GDM1 (cell line): ENCODE measurements at places on chromosomes 1 and 21.
A peak's percentile ranks its signal among the peaks of the same experiment; 100 is the strongest.

DNA sequence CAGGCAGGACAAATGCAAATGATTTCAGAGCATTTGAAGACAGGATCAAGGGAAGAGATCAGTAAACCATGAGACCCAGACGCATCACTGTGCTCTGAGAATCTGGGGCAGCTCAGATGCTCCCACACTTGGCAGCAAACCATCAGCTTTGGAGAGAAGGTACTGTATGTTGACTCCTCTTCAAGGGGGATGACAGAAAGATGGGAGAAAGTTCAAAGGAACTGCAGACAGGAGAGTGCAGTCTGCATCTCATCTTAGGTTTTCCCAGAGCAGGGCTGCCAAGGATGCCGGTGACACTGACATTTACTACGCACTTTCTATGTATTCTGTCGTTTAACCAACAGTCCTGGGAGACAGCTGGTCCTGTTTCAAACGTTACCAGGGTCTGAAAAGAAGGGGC is 35.8 kb downstream of the OLFML2B start:
- DNase-seq, result no peak

GRCh38 chr21:23401278-23401677 is 2206.0 kb downstream of the MRPL39 start:
- DNase-seq, result no peak

DNA sequence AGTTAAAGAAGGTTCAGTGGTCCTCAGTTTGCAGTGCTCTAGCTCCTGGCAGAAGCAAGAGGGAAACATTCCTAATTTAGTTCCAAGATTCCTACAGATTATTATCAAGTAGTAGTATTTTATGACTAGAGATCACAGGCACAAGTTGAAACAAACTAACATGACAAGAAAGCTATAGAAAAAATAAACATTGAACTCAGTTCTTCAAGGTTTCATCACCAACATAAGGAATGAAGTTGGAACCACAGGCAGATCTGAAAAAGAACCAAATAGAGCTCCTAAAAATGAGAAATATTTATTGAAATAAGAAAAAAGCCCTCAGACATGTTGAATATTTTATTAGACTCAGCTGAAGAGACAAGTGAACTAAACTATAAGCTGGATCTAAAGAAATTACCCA is 40.6 kb downstream of the PDC start:
- no peak for DNase-seq

GRCh38 chr1:178960482-178961240 is 65.0 kb upstream of the FAM20B start:
- DNase-seq, result no peak

DNA sequence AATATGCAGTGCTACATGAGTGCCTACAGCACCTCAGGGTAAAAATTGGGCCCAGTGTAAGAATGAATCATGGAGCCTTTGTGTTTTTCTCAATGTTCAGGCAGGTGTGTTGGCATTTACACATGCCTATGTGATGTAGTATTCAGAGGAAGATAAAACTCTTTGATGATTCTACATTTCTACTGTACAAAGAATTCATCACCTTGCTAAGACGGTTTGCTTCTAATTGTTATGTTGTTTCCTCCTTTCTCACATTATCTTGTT is 867.3 kb downstream of the TTLL7 start:
- DNase-seq, result no peak

DNA sequence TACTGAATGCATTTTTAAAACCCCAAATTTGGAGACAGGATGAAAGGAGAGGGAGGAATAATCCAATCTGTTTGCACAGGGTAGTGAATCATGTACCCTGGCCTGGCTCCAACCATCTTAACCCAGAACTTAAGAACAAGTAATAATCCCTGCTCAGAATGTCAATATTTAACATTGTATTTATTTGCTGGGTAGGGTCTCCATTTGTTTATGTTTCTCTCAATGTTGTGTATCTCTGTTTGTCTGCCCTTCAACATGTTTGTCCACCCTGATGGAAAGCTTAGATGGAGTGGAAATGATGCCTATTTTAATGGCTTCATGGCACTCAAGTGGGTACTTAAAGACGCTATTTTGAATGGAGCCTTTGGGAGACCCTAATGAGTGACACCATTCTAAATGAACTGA is 54.4 kb upstream of the CDC42BPA start:
- no peak for DNase-seq

DNA sequence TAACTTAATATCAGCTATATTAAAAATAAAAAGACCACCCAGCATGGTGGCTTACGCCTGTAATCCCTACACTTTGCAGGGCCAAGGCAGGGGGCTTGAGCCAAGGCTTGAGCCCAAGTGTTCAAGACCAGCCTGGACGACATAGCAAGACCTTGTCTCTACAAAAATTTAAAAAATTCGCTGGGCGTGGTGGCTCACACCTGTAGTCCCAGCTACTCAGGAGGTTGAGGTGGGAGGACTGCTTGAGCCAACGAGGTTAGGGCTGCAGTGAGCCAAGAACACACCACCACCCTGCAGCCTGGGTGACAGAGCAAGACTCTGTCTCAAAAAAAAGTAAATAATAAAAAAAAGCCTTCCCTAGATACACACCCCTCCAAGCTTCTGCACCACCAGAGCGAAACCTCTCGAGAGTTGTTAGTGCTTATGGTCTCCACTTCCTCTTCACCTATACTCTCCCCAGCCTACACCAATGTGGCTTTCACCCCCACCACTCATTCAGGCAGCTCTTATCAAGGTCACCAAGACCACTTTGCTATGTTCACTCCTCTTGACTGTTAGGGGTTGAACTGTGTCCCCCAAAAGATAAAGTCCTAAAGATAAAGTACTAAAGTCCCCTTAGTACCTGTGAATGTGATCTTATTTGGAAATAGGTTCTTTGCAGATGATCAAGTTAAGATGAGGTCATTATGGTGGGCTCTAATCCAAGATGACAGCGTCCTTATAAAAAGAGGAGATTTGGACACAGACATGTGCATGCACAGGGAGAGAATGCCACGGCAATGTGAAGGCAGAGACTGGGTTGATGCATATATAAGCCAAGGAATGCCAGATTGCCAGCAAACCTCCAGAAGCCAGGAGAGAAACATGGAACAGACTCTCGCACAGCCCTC is 6.8 kb upstream of the PPP1R15B start:
- DNase-seq, result no peak

DNA sequence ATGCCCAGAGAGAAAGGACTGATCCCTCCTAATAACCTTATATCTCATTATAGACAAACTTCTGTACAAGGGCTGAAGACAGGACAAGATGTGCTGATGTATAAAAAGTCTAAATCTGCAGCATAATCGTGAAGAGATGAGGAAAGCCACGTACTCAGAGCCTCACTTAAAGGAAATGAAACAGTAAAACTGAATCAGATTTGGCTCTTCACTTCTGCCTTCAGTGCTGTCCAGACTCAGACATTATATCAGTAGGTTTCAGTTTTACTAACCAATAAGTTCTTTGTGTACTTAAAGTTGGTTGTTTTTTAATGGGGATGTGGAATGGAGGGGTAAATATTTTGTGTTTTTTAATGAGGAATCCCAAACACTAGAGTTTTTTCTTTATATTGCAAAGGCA is 45.3 kb upstream of the RGS1 start:
- DNase-seq, result no peak

DNA sequence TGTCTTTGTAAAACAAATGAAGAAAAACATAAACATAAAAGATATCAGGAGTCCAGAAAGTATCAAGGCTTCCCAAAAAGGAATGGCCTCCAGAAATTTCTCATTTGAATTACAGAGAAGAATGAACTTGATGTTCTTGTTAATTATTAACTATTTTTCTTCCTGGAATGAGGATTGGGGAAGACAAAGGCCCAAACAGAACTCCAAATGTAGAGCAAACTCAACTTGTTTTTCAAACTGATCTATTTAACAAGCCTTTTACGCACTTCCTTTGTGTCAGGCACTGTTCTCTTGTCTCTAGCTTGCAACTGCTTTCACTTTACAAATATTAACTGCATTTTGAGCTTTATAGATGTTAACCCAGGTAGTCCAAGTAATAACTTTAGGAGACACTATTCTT is 45.5 kb downstream of the LAMC2 start:
- no peak for DNase-seq

DNA sequence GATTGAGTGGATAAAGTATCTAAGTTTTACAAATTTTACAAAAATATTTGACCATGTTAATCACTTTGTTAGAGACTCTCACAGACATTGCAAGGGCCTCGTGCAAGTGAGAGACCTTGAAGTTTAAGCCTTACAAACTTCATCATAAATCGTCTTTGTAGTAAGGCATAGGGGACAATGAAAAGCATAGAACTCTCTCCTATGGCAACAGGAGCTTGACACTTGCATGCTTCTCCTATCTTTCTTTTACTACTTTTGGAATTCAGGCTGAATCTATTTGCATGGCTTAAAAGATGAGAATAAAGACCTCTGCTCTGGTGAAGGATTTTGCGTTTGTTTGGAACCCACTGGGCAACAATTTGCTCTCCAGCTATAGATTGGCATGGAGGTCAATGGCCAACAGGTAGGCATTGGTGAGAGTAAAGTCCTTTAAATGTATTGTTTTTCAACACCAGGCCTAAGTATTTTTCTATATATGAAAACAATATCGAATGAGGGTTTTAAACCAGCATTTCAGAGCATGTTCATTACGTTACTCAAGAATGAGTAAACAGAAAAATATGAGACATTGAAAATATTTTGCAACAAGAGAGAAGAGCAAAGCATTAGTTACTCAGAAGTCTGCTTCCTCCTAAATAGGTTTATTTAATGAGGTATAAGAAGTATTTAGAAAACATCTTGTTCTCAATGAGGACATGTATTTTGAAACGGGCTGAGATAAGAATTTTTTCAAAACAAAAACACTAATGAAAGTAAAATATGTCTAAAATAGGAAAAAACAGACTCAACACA is 192.2 kb downstream of the TGFB2 start:
- no peak for DNase-seq

GRCh38 chr1:8821084-8821483 is 3.6 kb upstream of the RERE start:
- DNase-seq, result no peak

GRCh38 chr1:181062836-181063428 is 25.6 kb upstream of the IER5 start:
- no peak for DNase-seq

GRCh38 chr1:19563324-19564097 is 78.2 kb upstream of the CAPZB start:
- no peak for DNase-seq

DNA sequence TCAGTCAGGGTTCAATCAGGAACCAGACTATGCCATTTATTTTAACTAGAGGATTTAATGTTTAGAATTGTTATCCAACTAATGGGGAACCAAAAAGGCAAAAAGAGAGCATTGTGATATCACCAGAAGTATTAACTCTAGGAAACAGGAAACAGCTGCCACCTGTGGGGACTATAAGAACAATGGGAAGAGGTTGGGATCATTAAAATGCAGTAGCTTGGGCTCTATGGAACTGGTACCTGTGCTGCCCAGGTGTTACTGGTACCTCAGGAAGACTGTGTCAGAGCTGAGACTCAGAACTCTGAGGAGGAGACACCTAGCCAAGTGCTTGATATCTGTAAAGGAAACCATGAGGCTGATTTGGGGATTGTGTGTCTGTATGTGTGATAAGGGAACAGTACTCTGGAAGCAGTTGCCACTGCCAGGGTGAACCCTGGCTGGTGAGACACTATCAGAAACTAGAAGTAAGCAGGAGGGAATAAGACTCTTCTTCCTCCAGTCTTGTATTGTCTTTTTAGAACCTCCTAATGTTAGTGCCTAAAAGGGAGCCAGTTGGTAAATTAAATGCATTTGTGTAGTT is 49.4 kb downstream of the MAN1A2 start:
- DNase-seq, result no peak

DNA sequence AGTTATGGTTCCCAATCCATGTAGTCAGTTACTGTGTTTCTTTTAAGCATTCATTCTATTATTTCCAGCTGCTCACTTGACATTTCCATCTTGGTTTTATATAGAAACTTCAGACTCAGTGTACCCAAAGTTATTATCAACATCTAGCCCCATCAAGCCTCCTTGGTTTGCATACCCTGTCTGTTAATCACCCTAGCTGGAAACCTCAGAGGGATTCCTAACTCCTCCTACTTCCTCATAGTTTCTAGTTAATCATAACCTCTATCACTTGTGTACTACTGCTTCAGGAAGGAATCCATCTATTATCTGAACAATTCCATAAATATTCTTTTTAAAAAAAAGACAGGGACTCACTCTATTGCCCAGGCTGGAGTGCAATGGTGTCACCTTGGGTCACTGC is 293.3 kb downstream of the SDCCAG8 start:
- DNase-seq, result no peak

- no peak for DNase-seq
These were observed 72.9 kb upstream of the SPAG17 start for GRCh38 chr1:118257946-118258345.

- DNase-seq, result no peak
These were observed 90.8 kb upstream of the CCDC190 start for GRCh38 chr1:162951553-162952315.

GRCh38 chr1:29275435-29275834 is 39.1 kb downstream of the PTPRU start:
- no peak for DNase-seq

- no peak for DNase-seq
These were observed 153.4 kb upstream of the CAMK1G start for GRCh38 chr1:209430107-209430506.

GRCh38 chr1:43237121-43237520 is 32.7 kb upstream of the TMEM125 start:
- DNase-seq, result no peak

- DNase-seq, result peak; percentile 73
These were observed 15.1 kb downstream of the THEMIS2 start for GRCh38 chr1:27887215-27888021.

- DNase-seq, result no peak
These were observed 19.5 kb downstream of the LUZP1 start for GRCh38 chr1:23149114-23149513.

DNA sequence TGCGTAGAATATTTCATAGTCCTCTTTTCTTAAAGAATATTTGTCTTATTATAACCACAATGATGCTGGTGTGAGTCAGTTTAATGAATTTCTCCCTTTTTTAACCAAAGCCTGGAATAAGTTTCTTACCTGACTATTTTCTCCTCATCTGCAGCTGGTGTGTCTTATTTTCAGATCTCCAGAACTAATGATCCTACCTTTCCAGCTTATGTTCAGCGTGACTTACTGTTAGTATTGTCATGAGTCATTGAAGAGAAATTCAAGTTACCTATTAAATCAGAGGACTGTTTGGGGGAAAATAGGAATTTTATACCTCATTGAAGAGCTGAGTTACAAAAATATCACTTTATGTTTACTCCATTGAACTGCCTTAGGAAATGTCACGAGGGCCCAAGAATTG is 482.1 kb downstream of the RWDD3 start:
- no peak for DNase-seq
